Fibroblast of gingiva (primary cell): ENCODE measurements at places on chromosomes 12 and 14.

DNA sequence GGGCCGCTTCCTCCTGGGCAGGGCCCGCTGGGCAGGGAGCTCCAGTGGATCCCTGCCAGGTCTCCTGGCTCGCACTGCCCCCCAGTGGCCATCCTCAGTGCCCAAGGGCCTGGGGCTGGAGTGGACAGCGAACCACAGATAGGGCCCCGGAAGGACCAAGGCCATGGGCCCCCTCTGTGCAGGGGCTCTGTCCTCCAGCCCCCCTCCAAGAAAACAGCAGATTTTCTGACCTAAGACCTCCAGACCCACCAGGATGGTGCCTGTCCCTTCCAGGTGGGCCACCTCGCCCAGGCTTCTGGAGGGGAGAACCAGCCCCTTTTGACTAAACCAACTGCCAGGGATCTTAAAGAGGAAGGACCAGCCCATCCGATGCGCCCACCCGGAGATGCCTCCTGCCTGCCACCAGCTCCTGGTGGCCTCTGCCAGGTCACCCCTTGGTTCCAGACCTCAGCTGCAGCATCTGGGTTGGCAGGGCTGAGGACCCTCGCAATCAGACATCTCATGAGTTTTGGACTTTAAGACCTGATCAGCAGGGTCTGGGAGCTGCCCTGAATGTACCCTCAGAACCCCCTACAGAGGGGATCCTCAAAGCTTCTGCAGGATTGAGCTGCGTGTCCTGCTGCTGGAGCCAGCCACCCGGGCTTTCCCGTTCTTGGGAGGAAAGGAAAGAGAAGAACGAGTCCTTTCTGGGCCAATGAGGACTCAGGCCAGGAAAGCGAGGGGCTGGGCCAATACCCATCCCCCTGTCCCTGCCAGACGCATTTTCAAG, 325.8 kb upstream of the DIO3 start:
- no peak for DNase-seq

DNA sequence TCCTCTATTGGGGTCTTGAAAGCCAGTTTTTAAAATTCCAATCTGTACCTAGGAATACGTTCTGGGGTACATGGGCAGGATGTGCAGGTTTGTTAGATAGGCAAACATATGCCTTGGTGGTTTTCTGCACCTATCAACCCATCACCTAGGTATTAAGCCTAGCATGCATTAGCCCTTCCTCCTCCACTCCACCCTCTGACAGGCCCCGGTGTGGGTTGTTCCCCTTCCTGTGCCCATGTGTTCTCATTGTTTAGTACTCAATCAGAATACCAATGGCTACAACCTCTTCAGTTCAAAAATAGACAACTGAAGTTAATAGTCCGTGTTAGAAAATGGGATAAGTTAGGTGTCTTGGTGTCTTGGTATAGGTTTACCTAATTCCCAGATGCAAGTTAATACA, 3.4 kb downstream of the NTS start:
- no peak for DNase-seq

DNA sequence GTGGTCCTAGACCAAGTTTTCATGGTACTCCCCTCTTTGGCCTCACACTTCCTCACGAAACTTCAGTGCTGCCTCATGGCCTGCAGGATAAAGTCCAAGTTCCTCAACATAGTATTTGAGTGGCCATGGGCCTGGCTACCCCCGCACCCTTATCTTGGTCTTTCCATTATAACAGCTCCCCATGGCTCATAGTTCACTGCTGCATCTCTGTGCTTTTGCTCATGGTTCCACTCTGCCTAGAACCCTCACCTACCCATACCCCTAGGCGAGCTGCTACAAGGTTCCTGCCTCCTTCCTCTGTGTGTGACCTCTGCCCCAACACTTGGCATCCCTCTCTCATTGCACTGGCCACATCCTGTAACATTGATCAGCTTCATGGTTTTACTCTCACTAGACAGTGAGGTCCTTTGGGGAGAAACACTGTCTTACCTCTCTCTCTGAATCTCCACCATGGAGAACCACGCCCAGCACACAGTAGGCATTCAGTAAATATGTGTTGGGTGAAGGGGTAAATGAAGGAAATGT, 158.9 kb downstream of the GPR65 start:
- DNase-seq: no peak

- DNase-seq: no peak
These were observed 220.3 kb downstream of the KLHL28 start for GRCh38 chr14:44741431-44741830.

DNA sequence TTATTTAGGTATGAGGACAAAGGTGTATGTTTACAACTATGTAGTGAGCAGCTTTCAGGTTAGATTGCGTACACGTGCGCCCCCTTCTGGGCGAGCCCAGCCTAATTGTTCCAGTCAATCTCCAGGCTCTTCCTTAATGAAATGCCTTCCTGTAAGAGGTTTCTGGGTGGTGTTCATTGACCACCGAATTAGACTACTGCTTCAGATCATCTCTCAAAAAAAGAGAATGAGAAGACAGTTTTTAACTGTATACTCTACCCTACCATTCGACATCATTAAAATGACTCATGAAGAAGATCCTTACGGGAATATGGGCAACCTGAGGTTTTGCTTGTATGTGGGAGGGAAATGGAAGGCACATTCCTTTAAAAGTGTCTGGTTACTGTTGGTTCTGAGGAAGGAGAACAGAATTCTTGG, 2.1 kb downstream of the LUM start:
- DNase-seq: peak; percentile 52
